Activated CD8-positive, alpha-beta memory T cell treated with anti-CD3 and anti-CD28 coated beads for 4 hours (primary cell): ENCODE measurements at places on chromosomes 3 and 15.

DNA sequence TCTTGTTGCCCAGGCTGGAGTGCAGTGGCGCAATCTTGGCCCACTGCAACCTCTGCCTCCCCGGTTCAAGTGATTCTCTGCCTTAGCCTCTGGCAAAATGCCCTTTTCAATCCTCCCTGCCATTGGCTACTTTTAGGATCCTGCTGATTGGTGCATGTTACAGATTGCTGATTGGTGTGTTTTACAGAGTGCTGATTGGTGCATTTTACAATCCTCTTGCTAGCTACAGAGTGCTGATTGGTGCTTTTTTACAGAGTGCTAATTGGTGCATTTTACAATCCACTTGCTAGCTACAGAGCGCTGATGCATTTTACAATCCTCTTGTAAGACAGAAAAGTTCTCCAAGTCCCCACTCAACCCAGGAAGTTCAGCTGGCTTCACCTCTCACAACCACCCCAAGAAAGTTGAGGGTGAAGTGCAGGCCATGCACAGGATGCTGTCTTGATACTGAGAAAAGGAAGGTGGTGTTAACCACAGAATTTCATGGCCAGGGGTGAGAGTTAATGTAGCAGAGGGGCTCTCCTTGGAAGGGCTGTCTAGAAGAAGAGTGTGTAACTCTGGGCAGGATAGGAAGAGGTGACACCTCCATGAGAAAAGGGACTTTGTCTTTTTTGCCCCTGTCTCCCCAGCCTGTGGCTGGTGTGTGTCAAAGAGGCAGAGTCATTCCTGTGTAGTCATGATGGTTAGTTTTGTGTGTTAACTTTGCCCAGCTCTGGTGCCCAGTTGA is 145.9 kb downstream of the APBA2 start:
- DNase-seq, result no peak

DNA sequence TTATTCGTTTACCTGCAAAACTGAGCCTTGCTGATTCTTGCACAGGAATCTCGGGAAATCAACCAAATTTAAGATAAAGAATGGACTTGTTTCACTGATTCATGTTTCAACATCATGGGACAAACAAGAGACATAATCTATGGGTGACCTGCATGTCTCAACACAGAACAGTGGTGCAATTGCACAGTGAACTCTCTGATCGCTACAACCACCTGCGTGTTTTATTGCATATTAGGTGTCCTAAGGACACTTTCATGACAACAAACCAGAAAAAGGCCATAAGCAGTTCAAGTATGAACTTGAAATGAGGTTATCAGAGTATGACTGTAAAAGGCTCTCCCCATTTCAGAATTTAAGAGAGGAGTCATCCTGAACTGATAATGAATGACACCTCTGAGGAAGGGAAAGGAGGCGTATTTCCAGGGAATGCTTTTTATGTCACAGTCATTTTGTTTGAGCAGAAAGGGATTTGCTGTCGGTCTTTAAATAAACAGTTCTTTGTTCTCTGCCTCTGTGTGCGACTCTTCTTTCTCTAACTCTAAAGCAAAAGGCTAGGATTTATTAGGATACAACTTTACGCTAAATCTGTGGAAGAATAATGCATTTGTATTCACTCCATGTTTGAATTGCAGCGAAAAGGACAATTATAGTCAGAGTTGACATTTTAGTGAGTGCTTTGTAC is 167.2 kb downstream of the RBMS3 start:
- DNase-seq, result no peak

DNA sequence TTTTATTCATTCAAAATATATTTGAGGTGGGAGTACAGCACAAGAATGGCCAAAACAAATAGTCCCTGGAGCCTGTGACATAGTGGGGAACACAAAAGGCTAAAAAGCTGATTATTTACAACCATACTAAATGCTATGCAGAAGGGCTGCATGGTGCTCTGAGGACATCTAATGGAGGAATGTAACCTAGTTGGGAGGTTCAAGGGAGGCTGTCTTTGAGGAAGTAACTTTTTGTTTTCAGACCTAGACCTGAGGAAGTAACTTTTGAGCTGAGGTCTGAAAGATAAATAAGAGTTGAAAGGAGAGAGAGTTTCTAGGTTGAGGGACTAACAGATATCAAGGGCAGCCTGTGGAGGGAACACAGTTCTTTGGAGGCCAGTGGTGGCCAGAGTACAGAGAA is 34.8 kb upstream of the RASA2 start:
- no peak for DNase-seq

DNA sequence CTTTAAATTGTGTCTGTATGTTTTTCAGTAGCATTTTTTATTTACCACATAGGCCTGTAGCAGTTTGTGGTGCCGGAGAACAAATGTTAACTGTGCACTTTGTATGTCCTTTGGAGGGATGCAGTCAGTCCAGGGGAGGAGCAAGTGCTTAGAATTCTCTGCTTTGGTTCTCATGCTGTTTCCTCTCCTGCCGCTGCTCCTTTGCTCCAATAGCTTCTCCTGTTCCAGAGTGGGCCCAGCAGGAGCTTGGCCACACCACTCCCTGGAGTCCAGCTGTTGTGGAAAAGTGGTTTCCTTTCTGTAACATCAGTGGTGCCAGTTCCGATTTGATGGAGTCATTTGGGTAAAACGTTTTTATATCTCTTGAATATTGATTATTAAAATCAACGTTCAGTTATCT is 16.6 kb downstream of the TICRR start:
- DNase-seq, result no peak

DNA sequence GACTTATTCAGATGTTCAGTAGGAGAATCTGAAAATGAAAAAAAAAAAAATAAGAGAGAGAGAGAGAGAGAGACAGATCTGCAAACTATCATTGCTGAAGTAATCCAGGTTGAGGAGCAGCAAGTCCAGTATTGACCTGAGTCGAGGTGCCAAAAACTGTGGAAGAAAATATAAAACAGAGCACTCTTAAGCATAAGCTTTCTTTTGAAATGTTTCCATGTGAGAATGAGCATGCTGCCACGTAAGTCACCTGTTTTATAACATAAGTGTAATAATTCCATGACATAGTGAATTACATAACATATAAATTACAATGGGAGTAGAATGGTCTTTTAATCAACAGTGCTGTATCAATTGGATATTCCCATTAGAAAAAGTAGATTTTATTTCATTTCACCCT is 218.2 kb downstream of the BCHE start:
- no peak for DNase-seq

GRCh38 chr3:106719077-106719476 is 658.2 kb upstream of the CCDC54 start:
- no peak for DNase-seq

DNA sequence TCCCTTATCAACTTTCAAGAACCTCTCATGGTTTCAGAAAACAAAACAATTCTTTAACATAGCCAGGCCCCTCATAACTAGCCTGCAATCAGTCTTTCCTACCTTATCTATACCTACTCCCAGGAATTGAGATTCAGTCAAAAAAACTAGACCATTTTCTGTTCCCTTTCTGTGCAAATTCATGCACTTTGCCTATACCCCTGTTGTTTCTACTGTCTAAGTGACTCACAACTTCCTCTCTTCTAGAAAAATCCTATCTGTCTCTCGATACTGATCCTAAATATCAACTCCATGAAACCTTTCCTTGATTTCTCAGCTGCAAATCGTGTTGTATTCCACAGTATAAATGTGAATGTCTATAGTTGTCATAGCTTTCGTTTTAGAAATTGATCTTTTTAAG is 10.9 kb upstream of the IL1RAP start:
- no peak for DNase-seq

DNA sequence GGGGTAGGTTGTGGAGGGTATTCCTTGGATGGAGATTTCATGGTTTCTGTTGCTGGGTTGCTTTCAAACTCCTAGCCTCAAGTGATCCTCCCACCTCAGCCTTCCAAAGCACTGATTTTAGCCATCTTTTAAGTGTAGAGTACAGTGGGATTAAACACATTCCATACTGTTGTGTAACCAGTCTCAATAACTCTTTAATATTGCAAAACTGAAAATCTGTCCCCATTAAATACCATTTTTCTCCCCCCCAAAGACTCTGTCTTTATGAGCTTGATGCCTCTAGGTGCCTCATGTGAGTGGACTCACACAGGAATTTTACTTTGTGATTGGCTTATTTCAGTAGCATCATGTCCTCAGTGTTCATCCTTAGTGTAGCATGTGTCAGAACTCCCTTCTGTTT is 74.7 kb upstream of the ATP10A start:
- no peak for DNase-seq

DNA sequence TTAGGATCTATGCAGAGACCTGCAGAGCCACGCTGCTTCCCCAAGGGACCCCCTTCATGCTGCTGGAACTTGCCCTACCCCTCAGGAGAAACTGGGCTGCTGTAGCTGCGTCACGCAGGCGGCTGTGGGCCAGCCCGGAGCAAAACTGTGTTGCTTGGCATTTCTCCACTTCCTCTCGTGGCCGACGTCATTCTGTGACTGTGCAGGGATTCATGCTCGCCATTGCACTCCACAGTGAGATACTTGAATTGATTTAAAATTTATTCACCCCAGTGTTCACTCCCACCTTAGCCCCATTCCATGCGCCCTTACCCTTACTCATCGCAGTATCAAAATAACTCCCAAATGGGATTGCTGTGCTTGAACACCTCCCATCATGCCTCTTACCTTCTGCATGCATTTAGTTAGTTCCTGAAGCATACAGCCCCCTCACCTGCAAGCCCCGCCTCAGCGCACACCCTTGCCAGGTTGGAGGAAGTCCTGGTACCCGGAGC is 45.7 kb downstream of the TMEM44 start:
- no peak for DNase-seq
